ENCODE measurements at places on chromosomes 7 and 10.

DNA sequence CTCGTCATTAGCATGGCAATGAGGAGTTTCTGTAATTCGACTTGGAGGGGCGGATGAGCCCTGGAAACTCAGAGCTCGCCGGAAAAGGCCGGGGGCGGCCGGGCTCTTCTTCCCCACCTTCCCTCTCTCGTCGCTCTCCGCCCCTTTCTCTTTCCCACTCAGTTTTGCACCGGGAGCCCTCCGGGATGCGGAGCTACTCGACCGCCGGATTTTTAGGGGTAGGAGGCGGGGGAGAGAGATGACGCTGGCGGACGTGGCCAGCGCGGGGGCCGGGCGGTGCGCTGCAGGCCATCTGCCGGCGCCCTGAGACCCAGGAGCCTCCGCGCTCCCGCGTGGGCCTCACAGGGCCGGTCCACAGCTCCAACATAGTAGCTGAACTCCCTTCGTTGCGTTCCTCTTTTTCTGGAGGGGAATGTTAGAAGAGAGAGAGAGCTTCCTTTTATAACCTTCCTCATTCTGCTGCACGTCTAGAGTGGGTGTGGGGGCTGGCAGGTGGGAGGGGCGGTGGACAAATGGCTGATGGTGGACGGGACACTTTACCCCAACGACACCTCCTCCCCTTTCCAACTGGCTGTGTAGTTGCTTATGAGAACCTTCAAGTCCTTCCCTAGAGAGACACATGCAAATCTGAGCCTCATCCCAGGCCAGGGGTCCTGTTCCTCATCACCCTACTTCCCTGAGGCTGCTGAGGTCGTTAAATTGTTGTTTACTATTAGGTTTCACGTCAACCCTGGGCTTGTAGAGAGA is 1.1 kb upstream of the HOXA1 start:
- no peak for DNase-seq

DNA sequence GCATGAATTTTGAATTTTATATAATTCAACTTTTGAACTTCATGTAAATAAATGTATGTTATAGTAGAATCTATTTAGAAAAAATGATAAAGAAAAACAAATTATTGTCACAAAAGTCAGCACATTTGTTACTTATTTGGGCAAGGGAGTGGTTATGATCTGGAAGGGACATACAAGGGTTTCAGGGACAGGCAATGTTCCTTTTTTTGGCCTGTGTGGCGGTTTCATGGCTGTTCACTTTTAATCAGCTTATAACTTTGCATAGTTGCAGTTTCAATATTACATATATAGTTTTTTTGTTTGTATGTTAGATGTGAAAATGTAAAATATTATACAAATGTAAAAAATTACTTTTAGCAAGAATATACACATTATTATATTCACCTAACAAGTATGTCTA is 256.2 kb downstream of the PCLO start:
- DNase-seq, result no peak

- no peak for DNase-seq
These were observed 55.5 kb upstream of the ODAD2 start for GRCh38 chr10:28054228-28054860.

- DNase-seq, result no peak
These were observed 170.1 kb downstream of the ADAM12 start for GRCh38 chr10:126218174-126218573.

GRCh38 chr7:122212754-122213153 is 68.7 kb upstream of the AASS start:
- DNase-seq, result no peak

- DNase-seq, result no peak
These were observed 137.7 kb downstream of the PRPF18 start for GRCh38 chr10:13724484-13724883.

- DNase-seq, result no peak
These were observed 56.3 kb downstream of the C10orf105 start for GRCh38 chr10:71663311-71663710.

- no peak for DNase-seq
These were observed 78.7 kb upstream of the C1GALT1 start for GRCh38 chr7:7103343-7104313.

DNA sequence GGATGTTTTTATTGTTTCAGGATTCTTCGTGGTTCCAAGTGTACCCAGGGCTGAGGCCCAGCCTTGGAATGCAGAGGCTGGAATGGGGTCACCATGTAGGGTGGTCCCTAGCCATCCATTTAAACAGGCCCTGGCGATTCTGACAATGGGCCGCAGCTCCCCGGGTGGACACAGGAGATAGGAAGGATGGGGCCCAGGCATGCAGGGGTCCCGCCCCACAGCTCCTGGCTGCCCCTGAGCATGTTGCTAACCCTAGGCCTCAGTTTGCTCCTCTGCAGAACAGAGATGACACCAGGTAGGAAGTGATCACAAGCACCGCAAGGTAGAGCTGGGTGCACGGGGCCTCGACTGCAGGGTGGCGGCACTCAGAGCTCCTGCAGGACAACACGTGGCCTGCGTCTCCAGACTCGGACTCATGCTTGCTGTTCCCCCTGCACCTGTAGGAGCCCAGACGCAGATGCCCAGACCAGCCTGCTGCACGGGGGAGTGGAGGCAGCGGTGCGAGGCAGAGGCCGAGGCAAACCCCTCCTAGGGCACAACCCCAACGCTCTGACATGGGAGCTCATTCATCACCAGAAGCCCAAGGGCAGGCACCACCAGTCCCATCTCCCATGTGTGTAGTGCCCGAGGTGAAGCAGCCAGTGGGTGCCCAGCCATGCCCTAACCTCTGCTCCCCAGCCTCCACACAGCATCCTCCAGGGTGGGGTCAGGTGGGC is 25.5 kb downstream of the VIPR2 start:
- no peak for DNase-seq

- no peak for DNase-seq
These were observed 33.9 kb downstream of the PAX2 start for GRCh38 chr10:100779329-100779728.

- DNase-seq, result no peak
These were observed 16.4 kb downstream of the OGDHL start for GRCh38 chr10:49745756-49746155.

All from T-helper 9 cell (primary cell).